GM03348 (cell line): ENCODE measurements at places on chromosomes 2 and 18.

- peak; percentile 5 for DNase-seq
Observed at GRCh38 chr18:45015788-45016128, 335.1 kb downstream of the SETBP1 start.

GRCh38 chr2:224442071-224442967, 40.4 kb upstream of the FAM124B start:
- DNase-seq = peak; percentile 52

DNA sequence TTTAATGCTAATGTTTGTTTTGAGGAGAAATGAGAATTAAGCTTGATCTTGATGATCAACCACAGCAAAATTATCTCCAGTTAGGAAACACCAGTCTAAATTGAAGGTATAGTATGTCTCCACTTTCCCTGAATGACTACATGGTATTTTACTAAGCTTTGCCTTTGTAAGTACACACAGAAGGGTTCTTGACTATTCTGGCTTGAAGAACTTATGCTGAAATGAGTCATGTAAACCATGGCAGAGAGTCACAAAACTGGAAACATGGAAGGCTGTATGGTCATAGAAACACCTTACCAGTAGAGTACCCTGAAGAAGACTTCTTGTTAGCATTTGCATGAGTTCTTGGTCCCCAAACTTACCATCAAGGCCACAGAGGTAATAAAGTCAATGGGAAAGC, 250.5 kb downstream of the SLC8A1 start:
- DNase-seq = no peak

GRCh38 chr18:10310626-10311025, 143.8 kb upstream of the APCDD1 start:
- DNase-seq = no peak

DNA sequence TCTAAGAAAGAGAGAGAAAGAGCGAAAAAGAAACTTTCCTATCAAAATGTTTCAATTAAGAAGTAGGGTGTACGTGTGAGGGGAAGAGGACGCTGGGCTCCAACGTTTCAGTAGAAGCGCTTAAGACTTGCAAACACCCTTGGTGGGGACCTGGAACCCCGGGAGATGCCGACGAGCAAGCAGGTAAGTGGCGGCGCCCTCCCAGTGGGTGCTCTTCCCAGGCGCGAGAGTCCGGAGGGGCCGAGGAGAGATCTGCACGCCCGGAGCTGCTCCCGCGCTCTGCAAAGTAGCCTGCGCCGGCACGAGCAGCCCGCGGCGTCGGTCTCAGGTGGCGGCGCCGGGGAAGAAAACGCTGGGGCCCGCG, 678 bp upstream of the OTX1 start:
- DNase-seq = peak; percentile 62

DNA sequence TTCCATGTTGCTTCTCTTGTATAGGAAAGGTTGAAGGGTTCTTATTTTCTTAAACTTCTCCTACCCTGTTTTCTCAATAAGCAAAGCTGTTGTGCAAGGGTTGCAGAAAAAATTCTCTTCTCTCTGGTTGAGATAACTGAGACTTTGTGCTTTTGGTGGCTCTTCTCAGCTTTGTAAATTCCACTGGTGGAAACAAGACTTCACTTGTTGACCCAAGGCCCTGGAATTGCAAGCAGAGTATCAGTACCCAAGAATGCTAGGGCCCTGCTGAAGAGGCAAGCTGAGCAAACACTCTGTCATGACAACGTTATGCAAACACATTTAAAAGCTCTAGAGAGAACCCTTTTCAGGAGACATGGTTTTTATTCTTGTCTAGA, 294.7 kb upstream of the EPAS1 start:
- peak; percentile 14 for DNase-seq
